Neural crest cell (in vitro differentiated cells): ENCODE measurements at places on chromosomes 11 and 22. TPM values are rescaled to one million over a fixed set of nuclear protein-coding genes. Genes with fewer than 3 reads are reported as not detected.

Gene FZD4
- 4.1 and 4.6 TPM in 2 replicates for total RNA-seq

Gene RRAS2
- total RNA-seq = 36.6 and 37.8 TPM in 2 replicates

Gene MS4A6A
- not detected in 2 replicates for total RNA-seq

GRCh38 chr11:110629594-110629993 lies 82.6 kb downstream of the ARHGAP20 start:
- H3K36me3 ChIP-seq = no peaks in the 10 kb centered on the region
- no peak for DNase-seq
- H3K4me1 ChIP-seq = no peaks in the 10 kb centered on the region
- no peak overlapping the region for H3K27ac ChIP-seq
- no peaks in the 10 kb centered on the region for H3K27me3 ChIP-seq
- no peak overlapping the region for H3K4me3 ChIP-seq

- DNase-seq = no peak
- no peak overlapping the region for H3K4me3 ChIP-seq
- H3K36me3 ChIP-seq = no peaks in the 10 kb centered on the region
- H3K27ac ChIP-seq = no peak overlapping the region
Observed at GRCh38 chr11:13889552-13890249, 72.8 kb upstream of the SPON1 start.

GRCh38 chr22:27984723-27985122 lies 65.7 kb upstream of the PITPNB start:
- H3K27me3 ChIP-seq = no peaks in the 10 kb centered on the region
- H3K4me1 ChIP-seq = no peaks in the 10 kb centered on the region
- no peak overlapping the region for H3K4me3 ChIP-seq
- no peak for DNase-seq
- peaks cover 22% of the 10 kb centered on the region for H3K36me3 ChIP-seq

GRCh38 chr11:2306452-2306823 lies 4.6 kb downstream of the TSPAN32 start:
- H3K27ac ChIP-seq = peak overlapping the region; percentile 96
- H3K27me3 ChIP-seq = no peaks in the 10 kb centered on the region
- no peak overlapping the region for H3K4me3 ChIP-seq
- H3K36me3 ChIP-seq = no peaks in the 10 kb centered on the region

DNA sequence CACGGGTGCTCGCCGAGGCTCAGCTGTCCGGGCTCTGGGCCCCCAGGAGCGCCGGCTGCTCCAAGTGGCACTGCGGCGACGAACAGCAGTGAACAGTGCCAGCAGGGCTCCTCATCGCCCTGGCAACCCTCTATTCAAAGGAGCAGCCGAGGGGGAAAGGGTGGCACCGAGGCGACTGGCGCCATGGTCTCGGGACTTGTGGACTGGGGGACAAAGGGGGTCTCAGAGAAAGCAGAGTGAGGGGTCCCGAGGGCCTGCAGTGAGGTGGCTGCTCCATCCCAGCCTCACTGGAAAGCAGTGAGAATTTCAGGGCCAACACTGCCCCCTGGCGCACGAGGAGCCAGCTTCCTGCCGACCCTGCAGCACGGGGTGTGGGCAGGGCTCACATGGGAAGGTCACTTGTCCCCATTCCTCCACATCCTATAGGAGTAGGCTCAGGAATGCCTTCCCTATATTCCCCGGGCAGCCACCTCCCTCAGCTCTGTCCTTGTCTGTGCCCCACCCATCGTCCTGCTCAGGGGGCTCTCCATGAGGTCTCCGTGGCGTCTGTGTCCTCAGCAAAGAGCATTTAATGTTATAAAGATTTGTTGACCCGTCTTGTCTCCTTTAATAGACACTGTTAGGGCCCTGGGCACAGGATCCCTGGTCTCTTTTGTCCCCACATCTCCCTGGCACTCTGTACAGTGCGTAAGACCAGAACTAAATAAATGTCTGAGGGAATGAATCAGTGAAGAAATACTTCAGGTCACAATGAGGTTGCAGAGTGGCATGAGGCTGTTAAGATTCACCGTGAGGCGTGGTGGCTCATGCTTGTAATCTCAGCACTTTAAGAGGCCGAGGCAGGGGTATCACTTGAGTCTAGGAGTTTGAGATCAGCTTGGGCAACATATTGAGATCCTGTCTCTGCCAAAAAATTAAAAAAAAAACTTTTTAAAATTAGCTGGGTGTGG lies 26.4 kb downstream of the LRFN4 start:
- H3K4me3 ChIP-seq = no peak overlapping the region
- peaks cover 23% of the 10 kb centered on the region for H3K4me1 ChIP-seq
- peak; percentile 80 for DNase-seq
- no peaks in the 10 kb centered on the region for H3K36me3 ChIP-seq
- H3K27ac ChIP-seq = peak overlapping the region; percentile 67
